Vein endothelial cell (primary cell): ENCODE measurements at places on chromosomes 6 and 20. TPM values are rescaled to one million over a fixed set of nuclear protein-coding genes. Genes with fewer than 3 reads are reported as not detected.

Gene SIM1
- total RNA-seq = 0.19 and 0.33 TPM in 2 replicates

Gene TMEM63B
- 34.3 and 38.6 TPM in 2 replicates for total RNA-seq

Gene NKAPL
- total RNA-seq = 0.33 and 0.57 TPM in 2 replicates

Gene PSORS1C1
- 4.0 and 8.5 TPM in 2 replicates for total RNA-seq

Gene GSTA1
- not detected in 2 replicates for total RNA-seq

Gene C20orf202
- 0.33 TPM in 1 of 2 replicates, not detected in the other for total RNA-seq

Gene LIN28B
- total RNA-seq = not detected in 2 replicates

Gene ACAT2
- 10.8 and 38.3 TPM in 2 replicates for total RNA-seq

Gene MRAP2
- total RNA-seq = 3.6 and 3.8 TPM in 2 replicates

Gene TINAG
- total RNA-seq = not detected in 2 replicates

Gene SLC17A3
- not detected in 2 replicates for total RNA-seq

Gene PKHD1
- not detected in 2 replicates for total RNA-seq

Gene SEMG2
- total RNA-seq = not detected in 2 replicates

Gene GCNT2
- total RNA-seq = 18.9 and 26.3 TPM in 2 replicates

Gene CLVS2
- not detected in 2 replicates for total RNA-seq

Gene BTBD3
- 35.3 and 49.4 TPM in 2 replicates for total RNA-seq

Gene CYP24A1
- total RNA-seq = not detected in 2 replicates

Gene RING1
- 18.3 and 27.1 TPM in 2 replicates for total RNA-seq

Gene IP6K3
- not detected in 2 replicates for total RNA-seq

Gene GPX5
- not detected in 2 replicates for total RNA-seq

Gene TFAP2B
- not detected in 2 replicates for total RNA-seq

Gene ABCC10
- 21.1 and 23.8 TPM in 2 replicates for total RNA-seq

Gene WFDC10B
- not detected in 2 replicates for total RNA-seq

Gene NRN1
- total RNA-seq = 47.7 and 64.3 TPM in 2 replicates

Gene SLC35D3
- total RNA-seq = not detected in 2 replicates

Gene LST1
- total RNA-seq = 0.48 TPM in 1 of 2 replicates, not detected in the other

Gene RNF39
- total RNA-seq = not detected in 2 replicates
